ENCODE measurements at places on chromosomes 1 and 21.

GRCh38 chr1:111592389-111593361 is 26.9 kb upstream of the RAP1A start:
- no peak for DNase-seq

- peak; percentile 87 for DNase-seq
These were observed 10.8 kb downstream of the BLACAT1 start for GRCh38 chr1:205444931-205445645.

GRCh38 chr1:36040238-36040637 is 43.7 kb upstream of the TEKT2 start:
- DNase-seq: no peak

- DNase-seq: no peak
These were observed 194.0 kb downstream of the TOMM20 start for GRCh38 chr1:234934611-234935033.

DNA sequence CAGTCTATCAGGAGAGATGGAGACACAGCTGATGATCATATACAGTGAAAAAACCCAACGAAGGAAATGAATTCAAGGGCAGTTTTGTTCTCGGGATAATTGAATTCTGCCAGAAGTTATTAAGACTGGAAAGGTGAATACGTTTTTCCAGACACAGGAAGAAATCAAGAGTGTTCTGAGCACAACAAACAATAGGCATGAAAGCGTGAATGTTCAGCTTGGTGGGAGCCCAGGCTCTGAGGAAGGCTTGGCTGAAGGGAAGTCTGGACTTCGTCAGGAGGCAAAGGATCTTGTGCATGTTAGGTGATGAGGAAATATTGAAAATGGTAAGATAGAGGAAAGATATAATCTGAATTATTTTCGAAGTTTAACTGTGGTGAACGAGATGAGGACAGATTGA is 50.4 kb downstream of the CYYR1 start:
- DNase-seq: no peak

DNA sequence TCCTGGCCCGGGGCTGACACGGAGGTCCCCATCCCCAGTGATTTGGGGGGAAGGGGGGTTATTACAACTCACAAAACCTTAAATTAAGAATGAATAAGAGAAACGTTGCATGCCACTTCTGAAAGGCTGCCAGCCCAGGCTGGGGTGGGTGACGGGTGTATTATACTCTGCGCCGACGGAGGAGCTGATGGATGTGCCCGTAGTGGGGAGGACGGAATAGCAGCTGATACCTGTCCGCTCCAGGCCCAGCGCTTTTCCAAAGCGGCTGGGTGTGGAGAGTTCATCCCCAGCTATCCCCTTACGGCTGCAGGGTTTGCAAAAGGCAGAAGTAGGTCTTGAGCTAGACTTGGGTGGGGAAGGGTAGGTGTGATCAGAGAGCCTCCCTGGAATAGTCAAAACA is 63.8 kb upstream of the CASZ1 start:
- DNase-seq: no peak

- no peak for DNase-seq
These were observed 62.6 kb upstream of the IRF2BP2 start for GRCh38 chr1:234672349-234673135.

GRCh38 chr21:33217138-33217520 is 12.6 kb upstream of the IFNAR2 start:
- DNase-seq: no peak

- no peak for DNase-seq
These were observed 98.1 kb downstream of the PSMG1 start for GRCh38 chr21:39084979-39085729.

GRCh38 chr1:228362884-228363450 is 43.7 kb downstream of the TRIM11 start:
- no peak for DNase-seq

DNA sequence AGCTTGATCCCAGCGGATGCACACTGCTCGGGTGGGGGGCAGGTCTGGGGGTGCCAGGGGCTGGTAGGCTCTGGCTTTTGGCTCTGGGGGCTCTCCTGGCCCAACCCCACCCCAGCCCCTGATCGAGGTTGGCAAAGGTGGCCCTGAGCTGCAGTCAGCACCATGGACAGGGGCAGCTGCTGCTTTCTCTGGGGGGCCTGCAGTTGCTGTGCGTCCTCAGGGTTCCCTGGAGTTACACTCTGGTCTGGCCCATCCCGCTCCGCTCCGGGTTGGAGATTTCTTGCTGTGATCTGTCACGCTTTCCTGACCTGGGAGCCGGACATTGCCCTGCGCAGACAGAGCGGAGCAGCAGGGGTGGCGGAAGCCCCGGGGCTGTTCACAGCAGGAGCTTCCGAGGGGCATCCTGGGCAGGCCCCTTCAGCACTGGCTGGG is 8.0 kb upstream of the PLCH2 start:
- no peak for DNase-seq

DNA sequence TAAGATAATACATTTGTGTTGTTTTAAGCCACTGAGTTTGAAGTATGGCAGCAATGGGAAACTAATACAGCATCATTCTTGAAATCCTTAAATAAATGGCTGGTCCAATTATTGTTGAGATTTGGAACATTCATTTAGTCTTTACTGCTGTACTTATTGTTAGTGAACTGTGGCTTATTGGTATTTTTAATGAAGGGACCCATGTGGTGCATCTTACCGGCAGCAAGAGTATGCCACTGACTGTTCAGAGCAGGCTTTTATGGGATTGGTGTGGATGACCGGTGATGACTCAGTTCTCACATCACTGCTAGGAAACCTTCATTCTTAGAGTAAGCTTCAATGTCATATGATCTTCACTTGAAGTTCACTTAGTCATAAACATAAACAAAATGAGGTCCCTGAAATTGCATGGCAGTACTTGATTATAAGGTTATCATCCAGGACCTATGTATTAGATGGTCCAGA is 31.5 kb downstream of the PRKAA2 start:
- no peak for DNase-seq

DNA sequence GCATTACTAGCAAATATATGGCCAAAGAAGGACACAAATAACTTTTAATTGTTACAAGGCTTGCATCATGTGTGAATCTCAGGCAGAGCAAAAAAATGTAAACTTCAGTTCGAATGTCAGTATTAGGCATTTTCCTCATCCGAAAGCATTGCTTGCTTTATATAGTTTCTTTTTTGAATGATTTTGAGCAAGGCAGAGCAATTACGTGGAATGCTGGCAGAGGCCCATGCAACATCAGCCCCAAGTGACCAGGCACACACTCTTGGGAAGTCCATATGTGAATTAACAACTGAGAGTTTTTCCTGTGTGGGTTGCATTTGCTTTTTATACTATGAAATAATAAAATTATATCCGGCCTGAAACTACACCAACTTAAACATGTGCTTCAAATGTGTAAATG is 274.8 kb downstream of the PTPRC start:
- DNase-seq: no peak

- DNase-seq: peak; percentile 65
These were observed 61.4 kb upstream of the DIRAS3 start for GRCh38 chr1:68111519-68112436.

DNA sequence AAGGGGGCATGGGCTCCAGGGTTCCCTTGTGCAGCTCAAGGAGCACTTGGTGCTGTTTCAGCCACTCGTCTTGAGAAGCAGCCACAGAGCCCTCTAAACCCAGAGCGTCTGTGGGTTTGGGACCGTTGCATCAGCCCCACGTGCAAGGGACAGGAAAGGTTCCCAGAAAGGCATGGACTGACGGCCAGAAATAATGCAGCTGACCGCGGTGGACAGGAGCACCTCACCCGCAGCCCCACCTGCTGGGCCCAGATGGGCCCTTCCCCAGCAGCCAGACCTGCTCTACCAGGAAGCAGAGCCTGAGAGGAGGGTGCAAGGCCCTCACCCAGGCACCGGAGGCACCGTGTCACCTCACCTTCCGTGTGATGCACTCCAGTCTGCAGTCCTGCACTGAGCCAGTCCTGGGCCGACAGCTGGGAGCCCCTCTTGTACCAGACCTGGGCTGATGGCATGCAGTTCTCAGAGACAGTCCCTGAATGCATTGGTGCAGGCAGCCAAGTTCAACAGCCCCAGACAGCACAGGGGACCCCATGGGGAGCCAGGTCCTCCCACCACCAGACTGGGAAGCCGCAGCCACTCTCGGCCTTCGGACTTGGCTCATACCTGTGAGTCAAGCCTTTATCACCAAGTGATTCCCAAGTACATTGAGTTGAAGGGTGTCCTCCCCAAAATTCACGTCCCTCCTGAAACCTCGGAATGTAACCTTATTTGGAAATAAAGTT is 4.8 kb upstream of the TFF3 start:
- no peak for DNase-seq

- no peak for DNase-seq
These were observed 5.2 kb upstream of the HLX start for GRCh38 chr1:220873868-220874655.

DNA sequence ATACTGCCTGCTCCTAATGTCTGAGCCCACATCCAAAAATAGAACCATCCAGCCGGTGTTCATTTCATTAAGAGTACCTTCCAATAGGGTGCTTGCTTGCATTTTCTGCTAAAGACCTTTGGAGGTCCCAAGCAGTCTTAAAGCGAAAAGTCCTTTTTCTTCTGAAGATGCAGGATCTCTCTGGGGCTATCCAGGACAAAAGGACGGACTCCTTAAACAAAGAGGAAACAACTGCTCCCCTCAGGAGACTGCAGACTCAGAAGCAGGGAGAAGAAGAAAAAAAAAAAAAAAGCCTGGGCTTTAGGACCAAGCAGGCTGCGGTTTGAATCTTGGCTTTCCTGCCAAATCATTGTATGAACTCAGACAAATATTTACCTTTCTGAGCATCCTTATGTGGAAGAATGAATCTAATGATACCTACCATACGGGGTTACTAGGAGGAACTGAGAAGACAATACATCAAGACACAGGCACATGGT is 204.0 kb downstream of the PLPP3 start:
- DNase-seq: no peak

GRCh38 chr21:41927727-41928409 is 25.9 kb downstream of the C2CD2 start:
- no peak for DNase-seq

- DNase-seq: no peak
These were observed 72.7 kb upstream of the NBPF4 start for GRCh38 chr1:108316545-108316944.

- DNase-seq: no peak
These were observed 30.1 kb downstream of the CAMK1G start for GRCh38 chr1:209613400-209614150.

DNA sequence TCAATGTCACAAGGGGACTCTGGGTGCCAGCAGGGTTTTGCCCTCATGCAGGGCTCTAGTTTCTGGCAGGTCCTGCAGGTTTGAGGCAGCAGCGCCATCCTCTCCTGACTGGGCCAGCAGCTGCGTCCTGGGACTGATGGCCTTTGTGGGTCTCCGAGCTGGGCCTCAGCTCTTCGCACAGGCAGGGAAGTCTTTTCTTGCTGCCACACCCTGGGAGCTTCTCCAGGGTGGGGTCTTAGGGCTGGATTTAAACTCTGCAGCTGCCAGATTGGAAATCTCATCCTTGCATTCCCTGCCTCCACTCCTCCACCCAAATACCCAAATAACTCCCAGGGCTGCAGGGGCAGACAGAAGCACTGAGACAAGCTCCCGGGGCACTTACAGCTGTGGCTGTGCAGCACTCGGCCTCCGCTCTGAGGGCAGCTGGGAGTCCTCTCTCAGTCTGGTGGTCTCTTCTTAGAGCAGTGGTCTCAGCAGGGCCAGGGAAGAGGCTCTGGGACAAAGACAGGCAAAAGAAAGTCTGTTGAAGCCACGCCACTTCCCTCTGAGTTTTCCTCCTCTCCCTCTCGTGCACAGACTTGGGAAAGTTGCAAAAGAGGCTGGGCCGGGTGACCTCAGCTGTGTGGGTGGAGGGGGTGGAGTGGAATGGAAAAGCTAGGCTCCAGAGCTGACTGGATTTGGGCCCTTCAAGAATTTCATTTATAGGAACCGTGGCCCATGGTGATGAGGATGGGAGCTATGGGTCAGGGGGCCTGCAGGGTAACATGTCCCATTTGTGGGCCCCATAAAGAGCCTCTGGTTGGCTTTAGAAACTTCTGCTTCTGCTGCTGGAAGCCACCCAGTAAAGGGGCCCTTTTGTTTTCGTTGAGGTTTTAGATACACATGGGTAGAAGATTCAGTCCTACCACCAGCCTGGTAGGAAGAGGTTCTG is at the start of gene RAB7B:
TSS of gene RAB7B (minus strand) at position 525 of the 931 bp plus-strand sequence. CDS start 9,260 bp downstream, outside the sequence.
- no peak for DNase-seq

DNA sequence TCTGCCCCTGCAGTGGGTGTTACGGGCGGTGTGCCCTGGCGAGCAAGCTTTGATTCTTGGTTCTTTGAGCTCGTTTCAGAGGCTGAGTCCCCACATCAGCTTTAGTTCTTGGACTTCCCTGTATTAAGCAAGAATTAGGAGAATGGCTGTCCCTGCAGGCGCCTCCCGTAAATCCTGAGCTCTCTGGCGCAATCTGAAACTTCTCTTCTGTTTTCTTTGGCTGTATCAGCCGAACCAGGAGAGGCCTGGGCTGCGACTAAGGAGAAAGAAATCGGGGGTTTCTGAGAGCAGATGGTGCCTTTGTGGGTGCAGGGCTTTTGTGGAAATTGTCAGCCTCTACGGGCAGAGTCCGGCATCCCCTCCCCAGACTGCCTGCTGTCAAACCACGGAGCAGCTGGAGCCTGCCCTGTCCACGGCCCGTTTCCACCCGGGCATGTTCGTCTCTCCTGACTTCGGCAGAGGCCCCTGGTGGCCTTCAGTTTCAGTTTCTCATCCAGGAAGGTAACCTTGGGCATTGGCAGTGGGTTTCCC is 17.9 kb downstream of the CSTB start:
- no peak for DNase-seq

GRCh38 chr1:203557390-203557789 is 63.4 kb downstream of the OPTC start:
- no peak for DNase-seq

DNA sequence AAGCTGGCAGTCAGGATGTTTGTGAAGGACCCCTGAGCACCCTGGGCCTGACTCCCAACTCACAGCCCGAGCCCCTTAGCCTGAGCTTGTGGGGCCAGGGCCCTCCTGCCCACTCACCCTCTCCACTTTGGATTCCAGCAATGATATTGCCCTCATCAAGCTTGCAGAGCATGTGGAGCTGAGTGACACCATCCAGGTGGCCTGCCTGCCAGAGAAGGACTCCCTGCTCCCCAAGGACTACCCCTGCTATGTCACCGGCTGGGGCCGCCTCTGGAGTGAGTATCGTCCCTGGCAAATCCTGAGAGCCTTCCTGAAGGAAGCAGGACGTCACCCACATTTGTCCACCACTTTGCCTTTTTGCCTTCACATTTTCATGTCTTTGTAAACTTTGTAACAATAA is 5.0 kb downstream of the CTRC start:
- DNase-seq: no peak

DNA sequence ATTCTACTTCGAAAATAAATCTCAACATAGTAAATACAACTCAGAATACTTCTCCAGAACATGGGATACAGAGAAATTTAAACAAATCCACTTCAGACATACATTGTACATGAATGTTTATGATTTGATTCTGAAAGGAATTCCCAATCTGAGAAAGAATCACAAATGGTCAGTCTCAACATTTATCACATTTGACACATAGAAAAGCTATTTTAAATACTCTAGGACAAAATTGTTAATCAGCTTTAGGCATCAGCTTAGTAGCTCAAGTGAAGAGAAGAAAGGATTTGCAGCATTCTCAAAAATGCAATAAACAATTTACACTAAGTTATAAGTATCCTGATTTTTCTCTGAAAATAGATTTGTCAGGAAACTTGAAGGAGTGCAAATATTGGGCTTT is 184.8 kb downstream of the PTPRC start:
- DNase-seq: no peak

- no peak for DNase-seq
These were observed 22.0 kb downstream of the FLVCR1 start for GRCh38 chr1:212879947-212880690.

- no peak for DNase-seq
These were observed 52.5 kb downstream of the LHX4 start for GRCh38 chr1:180282401-180283044.

- DNase-seq: no peak
These were observed 90.7 kb downstream of the GPR88 start for GRCh38 chr1:100628631-100629081.

GRCh38 chr1:198829356-198829755 is 190.5 kb downstream of the PTPRC start:
- DNase-seq: no peak
